NCI-H1694 (cell line): ENCODE measurements at places on chromosomes 11 and 22.

- no peak for DNase-seq
These were observed at the start of gene DRD4 for GRCh38 chr11:636511-637332. TSS of gene DRD4 (plus strand) at chr11:637269. CDS start at chr11:637305, 36 bp downstream.

DNA sequence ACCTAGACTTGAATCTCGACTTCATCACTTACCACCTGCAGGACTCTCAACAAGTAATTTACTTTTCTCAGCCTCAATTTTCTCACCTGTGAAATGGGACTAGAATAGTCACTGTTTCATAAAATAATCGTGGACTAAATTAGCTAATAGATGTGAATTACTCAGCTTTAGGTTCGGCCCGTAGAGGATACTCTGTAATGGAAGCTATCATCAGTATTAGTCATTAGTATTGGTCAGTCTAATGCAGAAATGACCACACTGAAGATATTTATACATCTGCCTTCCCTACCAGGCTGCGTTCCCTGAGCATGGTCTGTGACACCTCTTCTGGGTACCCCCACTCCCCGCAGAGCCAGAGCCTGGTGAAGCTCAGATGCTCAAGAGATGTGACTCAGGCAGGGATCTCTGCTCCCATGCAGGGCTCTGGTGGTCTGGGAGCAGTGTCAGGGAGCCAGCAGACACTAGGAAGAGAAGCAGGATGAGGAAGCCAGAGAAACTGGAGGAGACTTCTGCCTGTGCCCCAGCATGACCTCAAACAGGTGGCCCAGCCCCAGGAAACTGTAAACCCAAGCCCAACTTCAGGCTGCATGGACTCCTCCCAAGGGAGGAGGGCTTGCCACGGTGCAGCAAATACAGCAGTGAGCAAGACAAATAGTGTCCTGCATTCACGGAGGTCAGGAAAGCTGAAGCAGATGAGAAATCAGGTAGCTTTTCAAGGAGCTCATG lies 88.0 kb upstream of the E2F8 start:
- DNase-seq: no peak

- DNase-seq: no peak
These were observed 754 bp downstream of the NUP50 start for GRCh38 chr22:45164270-45165088.

GRCh38 chr11:75560644-75561043 lies 1.4 kb upstream of the SERPINH1 start:
- DNase-seq: no peak

GRCh38 chr11:93591247-93591898 lies 48.2 kb upstream of the SMCO4 start:
- DNase-seq: no peak

DNA sequence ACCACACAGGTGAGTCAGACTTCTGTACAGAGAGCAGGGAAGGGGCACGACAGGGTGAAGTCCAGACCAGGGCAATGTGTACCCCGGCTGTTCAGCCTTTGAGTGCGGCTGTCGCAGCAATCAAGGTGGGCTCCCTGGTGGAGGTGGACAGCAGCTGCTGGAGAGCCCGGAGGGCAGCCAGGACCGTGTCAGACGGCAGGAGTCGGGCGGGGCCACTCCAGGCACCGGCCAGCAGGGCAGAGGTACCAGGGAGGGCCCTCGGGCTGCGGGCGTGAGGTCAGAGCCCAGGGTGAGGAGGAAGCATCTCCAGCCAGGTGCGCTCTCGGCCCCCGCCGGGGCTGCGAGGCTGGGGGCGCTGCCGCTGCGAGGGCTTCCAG lies 802 bp upstream of the PIM3 start:
- no peak for DNase-seq

GRCh38 chr11:117466966-117467365 lies 139.3 kb downstream of the CEP164 start:
- DNase-seq: no peak

DNA sequence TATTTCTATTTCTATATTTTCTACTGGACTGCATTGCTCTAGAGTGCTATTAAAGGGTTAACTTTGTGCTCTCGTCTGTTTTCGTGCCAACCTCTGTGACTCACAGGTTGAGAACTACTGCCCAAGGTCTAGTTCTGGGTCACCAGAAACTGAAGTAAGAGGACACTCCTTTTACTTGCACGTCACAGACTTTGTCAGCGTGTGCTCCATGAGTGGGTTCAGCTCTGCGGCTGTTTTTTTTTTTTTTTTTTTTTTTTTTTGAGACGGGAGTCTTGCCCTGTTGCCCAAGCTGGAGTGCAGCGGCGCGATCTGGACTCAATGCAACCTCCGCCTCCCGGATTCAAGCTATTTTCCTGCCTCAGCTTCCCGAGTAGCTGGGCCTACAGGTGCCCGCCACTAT lies 49.8 kb downstream of the CLMP start:
- no peak for DNase-seq

DNA sequence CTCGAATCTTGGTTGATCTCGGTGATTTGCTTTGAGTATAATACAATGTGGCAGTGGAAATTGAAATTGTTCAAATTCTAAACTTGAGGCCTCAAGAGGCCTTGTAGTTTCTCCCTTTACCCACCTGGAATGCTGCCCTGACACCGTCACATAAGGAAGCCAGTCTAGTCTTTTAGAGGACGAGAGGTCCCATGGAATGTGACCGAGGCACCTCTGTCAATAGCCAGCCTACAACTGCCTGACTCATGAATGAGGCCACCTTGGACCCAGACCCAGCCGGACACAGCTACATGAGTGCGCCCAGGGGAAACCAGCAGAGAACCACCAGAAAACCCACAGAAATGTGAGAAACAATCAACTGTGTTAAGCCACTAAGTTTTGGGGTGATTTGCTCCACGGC lies 52.5 kb downstream of the RPL27A start:
- no peak for DNase-seq

DNA sequence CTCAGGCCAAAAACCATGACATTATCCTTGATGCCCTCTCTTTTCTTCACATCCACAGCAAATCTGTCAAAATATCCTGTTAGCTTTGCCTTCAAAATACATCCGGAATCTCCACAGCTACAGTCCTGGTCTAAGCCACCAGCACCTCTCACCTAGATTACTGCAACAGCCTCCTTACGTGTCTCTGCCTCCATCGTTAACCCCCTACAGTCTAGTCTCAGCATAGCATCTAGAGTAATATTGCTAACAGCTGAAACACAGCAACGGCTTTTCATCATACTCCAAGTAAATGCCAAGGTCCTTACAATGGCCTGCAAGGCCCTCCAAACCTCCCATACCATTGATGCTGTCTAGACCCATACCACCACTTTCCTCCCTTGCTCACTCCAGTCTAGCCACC lies 4.4 kb downstream of the TSG101 start:
- no peak for DNase-seq

GRCh38 chr11:64340671-64341335 lies 799 bp downstream of the CCDC88B start:
- no peak for DNase-seq
